ENCODE measurements at places on chromosomes 7 and 10. TPM values are rescaled to one million over a fixed set of nuclear protein-coding genes. Genes with fewer than 3 reads are reported as not detected.

- no peak for DNase-seq
These were observed 63.9 kb upstream of the ST8SIA6 start for GRCh38 chr10:17518338-17518737.

DNA sequence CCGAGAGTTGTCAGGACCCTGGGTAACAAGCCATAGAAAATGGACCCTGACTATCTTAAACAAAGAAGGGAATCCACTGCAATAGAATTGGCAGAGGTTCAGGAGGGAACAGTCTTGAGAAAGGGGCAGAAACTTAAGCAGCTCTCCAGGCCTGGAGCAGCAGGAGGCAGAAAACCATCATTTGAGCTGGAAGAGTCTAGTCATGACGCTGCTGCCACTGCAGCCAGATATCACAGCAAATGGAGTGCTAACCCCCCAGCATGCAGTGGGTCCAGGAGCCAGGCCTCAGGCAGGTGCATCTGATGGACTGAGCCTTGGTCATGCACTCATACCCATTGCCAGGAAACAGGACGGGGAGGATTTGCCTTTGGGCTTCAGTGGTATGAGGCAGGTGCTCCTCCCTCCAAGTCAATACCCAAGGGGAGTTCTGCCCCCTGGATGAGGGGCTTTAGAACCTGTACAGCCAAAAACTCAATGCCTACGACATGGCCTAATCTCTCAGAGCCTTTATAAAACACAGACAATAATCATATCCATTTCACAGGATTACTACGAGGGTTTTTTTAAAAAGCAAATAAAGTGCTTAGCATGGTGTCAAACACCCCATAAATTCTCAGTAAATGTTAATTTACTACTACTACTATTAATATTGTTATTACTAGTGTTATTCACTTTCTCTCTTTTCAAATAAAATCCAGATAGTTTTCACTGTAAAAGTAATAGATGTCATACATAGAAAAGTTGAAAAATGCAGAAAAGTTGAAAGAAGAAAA lies 30.7 kb downstream of the DUSP5 start:
- no peak for DNase-seq

The MALSU1 gene
- total RNA-seq, result 100 TPM

The TMUB1 gene
- 67.4 TPM for total RNA-seq

GRCh38 chr10:119461380-119461779 lies 81.1 kb downstream of the RGS10 start:
- DNase-seq, result no peak

The GHRHR gene
- 2.7 TPM for total RNA-seq

The CLEC5A gene
- total RNA-seq, result not detected

The RALA gene
- 15.1 TPM for total RNA-seq

The PLAU gene
- 29.5 TPM for total RNA-seq

The HILPDA gene
- 26.0 TPM for total RNA-seq

DNA sequence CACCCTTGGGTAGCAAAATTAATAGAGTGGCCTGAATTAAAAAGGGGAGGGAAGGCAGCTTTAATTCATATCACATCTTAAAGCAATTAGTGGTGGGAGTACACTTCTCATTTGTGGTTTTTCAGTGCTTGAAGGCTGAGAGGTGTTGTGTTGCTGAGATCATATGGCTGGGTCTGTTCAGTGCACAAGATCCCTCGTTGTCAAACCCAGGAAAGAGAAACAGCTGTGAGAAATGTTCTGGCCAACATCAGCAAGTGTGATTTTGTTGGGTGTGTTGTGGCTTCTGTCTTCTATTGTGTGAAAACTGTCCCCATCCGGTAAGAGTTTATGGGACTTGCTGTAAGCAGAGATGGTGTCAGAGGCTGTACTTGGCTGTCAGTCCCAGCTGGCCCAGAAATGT lies 197.9 kb upstream of the BMPER start:
- DNase-seq, result no peak

The PLXNA4 gene
- 1.0 TPM for total RNA-seq

DNA sequence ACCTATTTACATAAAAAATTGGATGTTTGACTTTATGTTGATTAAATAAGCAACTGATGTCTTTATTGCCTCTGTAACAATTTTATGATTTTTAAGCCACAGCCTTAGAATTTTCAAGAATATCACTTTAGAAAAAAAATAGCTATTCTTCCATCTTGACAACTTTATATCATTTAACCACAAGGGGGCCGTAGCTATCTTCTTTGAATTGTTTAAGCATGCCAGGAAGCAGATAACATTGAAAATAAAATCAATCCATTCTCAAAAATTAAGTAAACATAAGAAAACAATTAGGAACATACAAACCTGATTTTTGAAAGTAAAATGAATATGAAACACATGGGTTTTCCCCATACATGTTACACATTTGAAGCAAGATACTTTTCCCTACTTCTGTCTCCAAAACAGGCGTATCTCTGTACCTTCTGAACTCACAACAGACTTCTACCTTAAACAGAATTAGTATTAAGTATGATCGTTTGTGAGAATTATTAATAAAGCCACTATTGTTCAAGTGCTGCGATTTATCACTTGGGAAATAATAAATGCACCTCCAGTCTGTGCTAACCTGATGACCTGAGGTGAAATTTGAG lies 209.0 kb downstream of the CACNA2D1 start:
- no peak for DNase-seq

GRCh38 chr7:68733219-68734153 lies 864.8 kb upstream of the AUTS2 start:
- no peak for DNase-seq

- DNase-seq, result no peak
These were observed 92.6 kb downstream of the OAT start for GRCh38 chr10:124325998-124326636.

The PIP gene
- total RNA-seq, result not detected

The CDHR3 gene
- total RNA-seq, result 9.5 TPM

GRCh38 chr10:25828475-25828874 lies 105.6 kb upstream of the MYO3A start:
- no peak for DNase-seq

- DNase-seq, result no peak
These were observed 630 bp upstream of the VSTM4 start for GRCh38 chr10:49115796-49116508.

DNA sequence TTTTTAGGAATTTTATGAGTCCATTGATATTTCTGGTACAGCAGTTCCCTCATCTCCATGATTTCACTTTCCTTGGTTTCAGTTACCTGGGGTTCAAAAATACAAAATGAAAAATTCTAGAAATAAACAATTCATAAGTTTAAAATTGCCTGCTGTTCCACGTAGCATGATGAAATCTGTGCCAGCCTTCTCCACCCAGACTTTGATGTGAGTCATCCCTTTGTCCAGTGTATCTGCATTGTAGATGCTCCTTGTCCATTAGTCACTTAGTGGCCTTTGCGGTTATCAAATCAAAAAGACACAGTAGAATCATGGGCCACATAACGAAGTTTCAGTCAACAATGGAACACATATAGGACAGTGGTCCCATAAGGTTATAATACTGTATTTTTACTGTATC lies 286.9 kb downstream of the PTEN start:
- no peak for DNase-seq

DNA sequence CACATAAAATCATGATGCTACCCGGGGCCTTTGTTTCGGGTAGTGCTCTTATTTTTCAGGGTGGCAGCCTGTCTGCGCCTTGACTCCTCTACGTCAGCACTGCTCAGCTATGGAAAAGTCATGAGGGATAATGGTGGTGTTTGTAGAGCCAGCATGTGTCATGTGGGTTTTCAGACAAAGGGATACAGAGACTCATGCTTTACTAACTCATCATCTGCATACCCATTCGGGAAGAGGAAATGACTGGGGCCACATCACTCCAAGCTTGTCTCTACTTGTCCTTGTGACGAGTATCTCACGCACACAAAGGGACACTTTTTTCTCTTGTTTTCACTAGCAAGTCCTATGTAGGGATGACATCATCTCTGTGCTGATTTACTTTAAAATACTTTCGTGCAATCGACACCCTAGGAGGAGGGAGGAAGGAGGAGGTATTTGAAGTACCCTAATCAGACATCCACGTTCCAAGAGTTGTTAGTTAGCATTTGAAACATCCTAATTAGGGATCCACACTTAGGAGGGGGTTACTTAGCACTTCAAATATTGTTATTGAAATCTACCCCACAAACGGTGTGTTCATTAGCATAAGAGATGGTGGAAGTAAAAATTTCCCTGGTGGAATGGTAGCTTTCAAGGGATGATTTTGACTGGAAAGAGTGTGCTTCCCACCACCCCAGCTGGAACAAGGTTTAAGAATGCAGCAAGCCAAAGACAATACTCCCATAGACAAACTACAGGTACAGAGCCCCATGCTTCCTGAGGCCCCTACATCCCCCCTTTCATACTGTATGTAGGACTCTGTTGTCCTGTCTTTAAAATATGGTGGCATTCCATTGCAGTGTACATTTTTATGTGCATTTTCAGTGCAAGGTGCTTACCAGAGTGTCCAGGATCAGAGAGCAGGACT lies 52.0 kb downstream of the THNSL1 start:
- peak; percentile 11 for DNase-seq

DNA sequence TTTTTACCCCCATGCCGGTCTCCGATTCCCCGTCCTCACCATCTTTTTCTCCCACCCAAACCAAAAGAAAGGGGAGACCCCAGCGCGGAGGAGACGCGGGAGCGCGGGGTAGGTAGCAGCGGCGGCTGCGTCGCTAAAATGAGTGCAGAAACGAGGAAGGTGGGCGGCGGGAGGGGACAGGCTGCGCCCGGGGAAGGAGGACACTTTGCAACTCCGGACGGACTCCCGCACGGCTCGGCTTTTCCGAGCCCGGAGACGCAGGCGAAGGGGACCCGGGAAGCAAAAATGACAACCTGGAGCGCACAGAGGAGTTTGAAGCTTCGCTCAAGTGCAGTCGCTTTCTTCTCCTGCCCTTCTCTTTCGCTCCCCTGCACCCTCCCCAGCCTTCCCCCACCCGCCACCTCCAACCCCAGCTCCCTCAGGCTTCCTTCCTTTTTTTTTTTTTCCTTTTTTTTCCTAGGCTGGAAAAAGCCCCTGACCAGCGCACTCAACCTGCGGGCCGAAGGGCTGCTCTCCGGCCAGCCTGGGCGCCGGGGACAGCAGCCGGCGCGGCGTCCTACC lies 453 bp downstream of the SFMBT2 start:
- peak; percentile 84 for DNase-seq

The LCOR gene
- total RNA-seq, result 8.8 TPM

The UNCX gene
- total RNA-seq, result not detected

The SYPL1 gene
- total RNA-seq, result 25.2 TPM

The PRPS1L1 gene
- not detected for total RNA-seq

GRCh38 chr7:10104292-10104691 lies 869.4 kb upstream of the PHF14 start:
- no peak for DNase-seq

The CALY gene
- total RNA-seq, result 2.2 TPM

The ARHGAP19 gene
- total RNA-seq, result 54.0 TPM

DNA sequence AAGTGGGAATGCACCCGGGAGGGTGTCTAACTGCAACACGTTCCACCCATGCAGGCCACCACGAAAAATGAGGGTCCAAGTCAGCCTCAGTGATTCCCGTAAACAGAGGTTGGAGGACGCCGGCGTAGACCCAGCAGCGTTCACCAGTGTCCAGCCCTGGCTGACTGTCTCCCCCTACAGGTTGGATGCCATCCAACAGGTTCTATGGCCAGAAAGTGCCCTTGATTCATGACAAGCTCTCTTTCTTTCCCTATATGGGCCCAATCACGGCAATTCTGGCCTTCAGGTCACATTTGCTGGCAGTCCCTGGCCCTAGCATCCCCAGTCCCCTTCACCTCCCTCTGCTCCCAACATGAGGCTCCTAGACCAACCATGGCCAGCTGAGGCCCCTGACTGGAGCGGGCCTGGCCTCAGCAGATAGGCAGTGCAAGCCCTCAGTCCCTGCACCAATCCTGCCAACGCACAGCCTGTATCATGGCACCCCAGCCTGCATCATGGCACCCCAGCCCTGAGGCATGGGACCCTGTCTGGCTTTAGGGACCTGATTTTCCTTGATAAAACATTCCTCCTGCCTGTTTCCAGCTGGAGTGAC lies 227.4 kb downstream of the GRID1 start:
- peak; percentile 89 for DNase-seq

DNA sequence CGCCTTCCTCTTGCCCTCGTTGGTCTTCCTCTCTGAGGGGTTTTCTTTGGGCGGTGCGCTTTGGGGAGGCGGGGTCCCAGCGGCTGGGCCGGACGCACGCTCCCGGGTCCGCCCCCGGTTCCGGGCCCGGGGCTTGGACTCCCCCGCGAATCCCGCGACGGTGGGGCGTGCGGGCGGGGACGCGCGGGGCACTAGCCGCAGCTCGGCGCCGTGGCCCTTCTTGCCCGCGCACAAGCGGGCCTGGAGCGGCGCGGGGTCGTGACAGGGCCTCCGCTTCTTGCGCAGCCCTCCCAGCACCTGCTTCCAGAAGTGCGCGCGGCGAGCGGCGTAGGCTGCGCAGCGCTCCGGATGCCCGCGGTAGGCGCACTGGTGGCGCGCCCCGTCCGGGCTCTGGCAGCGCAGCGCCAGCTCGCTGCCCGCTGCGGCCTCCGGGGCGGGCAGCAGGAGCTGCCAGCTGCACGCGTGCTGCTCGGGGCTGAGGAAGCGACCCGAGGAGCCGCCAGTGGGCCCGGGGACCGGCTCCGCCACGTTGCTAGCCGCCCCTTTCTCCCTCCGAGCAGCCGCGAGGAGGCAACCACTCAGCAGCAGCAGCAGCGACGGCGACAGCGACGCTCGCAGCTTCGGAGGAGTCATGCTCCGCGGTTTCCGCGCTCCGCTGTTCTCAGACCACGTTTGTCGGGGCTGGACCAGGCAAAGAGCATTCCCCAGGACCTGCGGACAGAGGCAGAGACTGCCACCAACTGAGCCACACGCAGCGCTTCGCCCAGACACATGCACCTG lies 759 bp downstream of the FGFBP3 start:
- DNase-seq, result peak; percentile 84

All from H7 (cell line).